ENCODE measurements at places on chromosomes 5 and 9.

GRCh38 chr5:139395844-139396640 lies 1.1 kb upstream of the PROB1 start:
- no peaks in the 10 kb centered on the region for H3K36me3 ChIP-seq
- no peak overlapping the region for H3K4me3 ChIP-seq
- no peak for DNase-seq
- H3K27me3 ChIP-seq: no peaks in the 10 kb centered on the region
- H3K27ac ChIP-seq: no peak overlapping the region
- no peaks in the 10 kb centered on the region for H3K4me1 ChIP-seq

- no peak for DNase-seq
- H3K4me1 ChIP-seq: no peaks in the 10 kb centered on the region
- no peaks in the 10 kb centered on the region for H3K36me3 ChIP-seq
- H3K4me3 ChIP-seq: no peak overlapping the region
- H3K27me3 ChIP-seq: no peaks in the 10 kb centered on the region
These were observed 109.8 kb downstream of the DENND1A start for GRCh38 chr9:123820139-123820538.

- peaks cover 21% of the 10 kb centered on the region for H3K27me3 ChIP-seq
- H3K4me1 ChIP-seq: peaks cover 4% of the 10 kb centered on the region
- DNase-seq: no peak
- no peak overlapping the region for H3K27ac ChIP-seq
- H3K4me3 ChIP-seq: no peak overlapping the region
These were observed 32.0 kb downstream of the OR2V1 start for GRCh38 chr5:181098762-181099601.

- H3K36me3 ChIP-seq: no peaks in the 10 kb centered on the region
- no peak overlapping the region for H3K4me3 ChIP-seq
- H3K27ac ChIP-seq: no peak overlapping the region
- H3K27me3 ChIP-seq: no peaks in the 10 kb centered on the region
These were observed 24.0 kb upstream of the EBF1 start for GRCh38 chr5:159123700-159124099.

GRCh38 chr5:154276973-154277331 lies 86.4 kb downstream of the GALNT10 start:
- no peaks in the 10 kb centered on the region for H3K36me3 ChIP-seq
- H3K27ac ChIP-seq: no peak overlapping the region
- no peaks in the 10 kb centered on the region for H3K27me3 ChIP-seq
- DNase-seq: no peak
- H3K4me1 ChIP-seq: no peaks in the 10 kb centered on the region
- H3K4me3 ChIP-seq: no peak overlapping the region

GRCh38 chr9:90600029-90600428 lies 42.6 kb downstream of the DIRAS2 start:
- H3K27ac ChIP-seq: no peak overlapping the region
- no peak for DNase-seq
- peaks cover 2% of the 10 kb centered on the region for H3K27me3 ChIP-seq
- no peaks in the 10 kb centered on the region for H3K36me3 ChIP-seq
- no peaks in the 10 kb centered on the region for H3K4me1 ChIP-seq

DNA sequence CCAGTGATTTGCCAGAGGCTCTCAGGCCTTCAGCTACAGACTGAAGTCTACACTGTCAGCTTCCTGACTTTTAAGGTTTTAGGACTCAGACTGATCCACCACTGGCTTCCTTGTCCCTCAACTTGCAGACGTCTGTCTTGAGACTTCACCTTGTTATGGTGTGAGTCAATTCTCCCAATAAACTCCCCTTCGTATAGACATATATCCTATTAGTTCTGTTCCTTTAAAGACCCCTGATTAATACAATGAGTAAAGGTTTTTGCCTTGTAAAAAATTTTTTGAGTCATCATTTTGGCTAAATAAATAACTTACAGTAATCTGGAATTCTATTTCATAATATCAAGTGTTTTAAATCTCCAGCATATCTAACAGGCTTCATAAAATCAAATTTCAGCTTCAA lies 956.3 kb upstream of the CDH6 start:
- no peak overlapping the region for H3K27ac ChIP-seq
- no peak for DNase-seq
- no peaks in the 10 kb centered on the region for H3K27me3 ChIP-seq
- H3K4me1 ChIP-seq: no peaks in the 10 kb centered on the region
- H3K36me3 ChIP-seq: no peaks in the 10 kb centered on the region

GRCh38 chr9:131394464-131395156 lies 724 bp downstream of the PRRC2B start:
- peak overlapping the region; percentile 74 for H3K27ac ChIP-seq
- no peaks in the 10 kb centered on the region for H3K36me3 ChIP-seq
- peak overlapping the region; percentile 60 for H3K4me3 ChIP-seq
- no peaks in the 10 kb centered on the region for H3K27me3 ChIP-seq
- DNase-seq: peak; percentile 42
- peaks cover 55% of the 10 kb centered on the region for H3K4me1 ChIP-seq

GRCh38 chr9:34291423-34291822 lies 37.6 kb downstream of the KIF24 start:
- no peak overlapping the region for H3K27ac ChIP-seq
- H3K4me3 ChIP-seq: no peak overlapping the region
- DNase-seq: no peak

GRCh38 chr5:52909192-52909591 lies 80.0 kb upstream of the ITGA2 start:
- no peak for DNase-seq
- H3K36me3 ChIP-seq: no peaks in the 10 kb centered on the region
- H3K27ac ChIP-seq: no peak overlapping the region
- no peak overlapping the region for H3K4me3 ChIP-seq
- H3K27me3 ChIP-seq: no peaks in the 10 kb centered on the region

- no peak for DNase-seq
- no peaks in the 10 kb centered on the region for H3K27me3 ChIP-seq
- no peaks in the 10 kb centered on the region for H3K36me3 ChIP-seq
- no peak overlapping the region for H3K27ac ChIP-seq
- no peak overlapping the region for H3K4me3 ChIP-seq
- no peaks in the 10 kb centered on the region for H3K4me1 ChIP-seq
These were observed 116.1 kb upstream of the TAF11L2 start for GRCh38 chr5:17381932-17382331.

DNA sequence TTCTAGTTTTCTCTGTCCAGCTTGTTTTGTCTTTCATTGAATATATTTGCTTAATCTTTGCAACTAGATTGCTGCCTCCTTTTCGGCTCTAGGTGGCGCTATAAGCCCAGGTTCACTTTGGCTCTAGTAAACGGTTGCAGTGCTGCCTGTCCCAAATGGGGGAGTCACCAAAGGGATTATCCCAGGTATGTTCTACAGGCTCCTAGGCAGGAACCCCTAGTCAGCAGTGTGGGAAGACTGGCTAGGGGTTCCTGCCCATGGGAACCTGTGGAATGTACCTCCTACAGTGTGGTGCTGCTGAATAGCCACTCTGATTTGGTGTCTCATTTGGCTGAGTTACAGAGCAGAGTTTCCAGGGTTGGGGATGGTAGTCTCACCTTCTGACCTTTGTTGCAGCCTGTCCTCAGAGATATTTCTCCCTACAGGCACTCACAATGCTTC lies 85.2 kb downstream of the ARSB start:
- DNase-seq: no peak
- no peak overlapping the region for H3K4me3 ChIP-seq
- no peaks in the 10 kb centered on the region for H3K4me1 ChIP-seq
- H3K27ac ChIP-seq: no peak overlapping the region
- H3K36me3 ChIP-seq: no peaks in the 10 kb centered on the region

DNA sequence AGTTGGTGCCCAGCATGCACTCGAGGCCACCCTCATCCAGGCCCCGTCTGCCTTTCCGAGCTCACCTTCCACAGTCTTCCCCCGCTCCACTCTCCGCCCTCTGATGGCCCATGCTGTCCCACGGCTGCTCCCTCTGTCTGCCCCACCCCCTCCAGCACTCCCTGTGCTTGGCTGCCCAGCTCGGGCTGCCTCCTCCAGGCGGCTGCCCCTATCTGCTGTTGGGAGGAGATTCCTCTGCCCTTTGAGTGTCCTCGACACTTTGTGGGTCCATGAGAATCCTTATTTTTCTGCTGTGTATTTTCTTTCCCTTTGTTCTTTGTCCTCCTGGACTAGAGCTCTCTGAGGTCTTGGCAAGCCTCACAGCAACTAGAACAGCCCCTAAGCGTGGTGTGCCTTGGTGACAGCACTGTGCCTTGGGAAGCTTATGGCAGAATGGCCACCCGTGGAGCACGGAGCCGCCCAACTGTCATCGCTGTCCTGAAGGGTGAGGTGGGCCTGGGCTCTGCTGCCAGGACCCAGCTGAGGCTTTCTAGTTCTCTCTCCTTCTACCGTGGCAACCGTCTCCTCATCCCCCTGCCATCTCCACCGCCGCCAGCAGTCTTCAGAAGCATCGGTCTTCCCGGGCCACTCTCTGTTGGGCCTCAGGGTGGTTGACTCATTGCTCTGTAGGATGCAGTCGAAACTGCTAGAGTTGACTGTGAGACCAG lies 5.2 kb downstream of the NTMT1 start:
- H3K27ac ChIP-seq: no peak overlapping the region
- peaks cover 42% of the 10 kb centered on the region for H3K36me3 ChIP-seq
- H3K27me3 ChIP-seq: no peaks in the 10 kb centered on the region
- H3K4me1 ChIP-seq: peaks cover 6% of the 10 kb centered on the region
- H3K4me3 ChIP-seq: no peak overlapping the region

- H3K27me3 ChIP-seq: no peaks in the 10 kb centered on the region
- H3K27ac ChIP-seq: no peak overlapping the region
- DNase-seq: no peak
- H3K4me1 ChIP-seq: no peaks in the 10 kb centered on the region
- H3K4me3 ChIP-seq: no peak overlapping the region
These were observed 500.0 kb upstream of the KLF4 start for GRCh38 chr9:107989544-107989943.

DNA sequence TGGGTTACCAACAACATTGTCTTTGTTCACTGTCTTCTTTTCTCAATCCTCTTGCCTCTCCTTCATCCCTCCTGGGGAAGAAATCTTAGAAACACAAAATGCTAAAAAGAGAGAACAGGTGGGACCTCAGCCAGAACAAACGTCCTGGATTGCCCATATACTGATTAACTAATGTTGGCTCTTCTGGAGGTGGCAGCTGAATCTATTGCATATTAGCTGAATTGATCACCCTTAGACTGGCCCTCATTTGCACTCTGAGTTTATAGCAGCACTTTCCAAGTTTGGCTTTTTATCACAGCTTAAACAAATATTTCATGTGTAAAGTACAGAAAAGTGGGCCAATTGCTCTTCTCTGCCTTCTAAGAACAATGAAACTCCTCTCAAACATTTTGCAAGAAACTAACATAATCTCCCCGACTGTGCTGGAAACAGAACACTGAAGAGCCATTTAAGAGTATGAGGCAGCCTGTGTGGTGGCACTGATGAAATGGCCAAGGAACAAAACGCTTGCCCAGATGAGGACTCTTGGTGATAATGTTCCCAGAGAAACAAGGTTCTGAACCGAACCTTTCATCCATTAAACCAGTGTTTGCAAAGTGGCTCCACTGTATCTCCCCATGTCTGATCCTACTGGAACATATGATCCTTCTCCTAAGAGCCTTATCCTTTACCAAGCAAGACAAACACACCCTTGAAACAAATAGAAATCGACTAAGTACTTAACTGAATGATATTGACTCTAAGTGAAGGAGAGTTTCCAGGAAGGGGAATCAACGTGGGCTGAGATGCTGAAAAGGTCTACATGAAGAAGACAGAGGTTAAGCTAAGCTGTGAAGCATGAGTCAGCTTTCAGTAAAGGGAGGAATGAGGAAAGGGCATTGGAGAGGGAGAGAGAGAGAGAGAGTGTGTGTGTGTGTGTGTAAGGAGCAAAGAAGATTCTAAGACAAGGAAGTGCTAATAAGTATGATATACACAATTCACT lies 83.2 kb upstream of the LIFR start:
- no peak for DNase-seq
- H3K4me3 ChIP-seq: no peak overlapping the region
- no peaks in the 10 kb centered on the region for H3K4me1 ChIP-seq
- no peak overlapping the region for H3K27ac ChIP-seq
- no peaks in the 10 kb centered on the region for H3K36me3 ChIP-seq
- peaks cover 14% of the 10 kb centered on the region for H3K27me3 ChIP-seq

GRCh38 chr5:14249258-14250082 lies 106.3 kb downstream of the TRIO start:
- H3K4me1 ChIP-seq: no peaks in the 10 kb centered on the region
- no peak for DNase-seq
- no peak overlapping the region for H3K27ac ChIP-seq
- no peaks in the 10 kb centered on the region for H3K36me3 ChIP-seq
- no peak overlapping the region for H3K4me3 ChIP-seq
- no peaks in the 10 kb centered on the region for H3K27me3 ChIP-seq

Measured in T-cell (primary cell).